ENCODE measurements at places on chromosomes 5 and 9.
A peak's percentile ranks its signal among the peaks of the same experiment; 100 is the strongest.

- DNase-seq = peak; percentile 75
Observed at GRCh38 chr5:149228618-149229297, 42.9 kb upstream of the AFAP1L1 start.

GRCh38 chr9:34948451-34948850, 9.6 kb upstream of the PHF24 start:
- no peak for DNase-seq

GRCh38 chr5:86977190-86977589, 290.5 kb upstream of the RASA1 start:
- peak; percentile 64 for DNase-seq

DNA sequence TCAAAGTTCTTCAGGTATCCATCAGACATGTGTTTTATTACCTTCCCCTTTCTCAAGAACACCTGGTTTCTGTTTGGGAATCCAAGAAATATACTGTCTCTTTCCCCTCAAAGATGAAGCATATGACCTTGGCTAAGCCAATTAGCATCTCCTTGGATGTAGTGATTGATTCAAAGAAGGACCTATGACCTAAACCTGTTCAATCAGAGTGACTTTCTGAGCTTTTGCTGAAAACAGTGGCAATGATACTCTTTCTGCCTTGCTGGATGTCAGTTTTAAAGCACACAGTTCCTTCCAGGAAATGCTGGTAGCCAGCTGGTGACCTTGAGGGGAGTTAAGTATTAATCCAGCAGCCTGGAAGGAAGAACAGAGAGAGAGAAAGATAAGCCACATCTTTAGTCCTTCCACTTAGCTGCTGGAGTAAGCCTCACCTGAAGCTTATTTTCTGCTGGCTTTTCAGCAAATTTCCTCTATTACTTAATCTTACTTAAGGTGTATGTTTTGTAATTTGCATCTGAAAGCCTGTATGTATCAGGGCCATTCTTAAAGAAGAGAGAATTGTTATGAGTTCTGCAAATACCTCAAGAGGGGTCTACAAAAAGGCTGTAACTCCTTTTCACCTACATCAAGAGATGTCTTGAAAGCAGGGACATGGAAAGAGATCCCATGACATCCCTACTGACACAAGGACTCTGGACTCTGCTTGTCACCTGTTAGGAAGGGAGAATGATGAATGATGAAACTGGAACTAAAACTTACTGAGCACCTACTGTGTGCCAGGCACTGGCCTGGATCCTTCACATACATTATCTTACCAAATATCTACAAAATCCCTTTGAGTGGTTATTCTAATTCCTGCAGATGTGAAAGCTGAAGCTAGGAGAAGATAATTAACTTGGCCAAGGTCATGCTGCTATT, 35.2 kb upstream of the PIK3R1 start:
- DNase-seq = no peak

DNA sequence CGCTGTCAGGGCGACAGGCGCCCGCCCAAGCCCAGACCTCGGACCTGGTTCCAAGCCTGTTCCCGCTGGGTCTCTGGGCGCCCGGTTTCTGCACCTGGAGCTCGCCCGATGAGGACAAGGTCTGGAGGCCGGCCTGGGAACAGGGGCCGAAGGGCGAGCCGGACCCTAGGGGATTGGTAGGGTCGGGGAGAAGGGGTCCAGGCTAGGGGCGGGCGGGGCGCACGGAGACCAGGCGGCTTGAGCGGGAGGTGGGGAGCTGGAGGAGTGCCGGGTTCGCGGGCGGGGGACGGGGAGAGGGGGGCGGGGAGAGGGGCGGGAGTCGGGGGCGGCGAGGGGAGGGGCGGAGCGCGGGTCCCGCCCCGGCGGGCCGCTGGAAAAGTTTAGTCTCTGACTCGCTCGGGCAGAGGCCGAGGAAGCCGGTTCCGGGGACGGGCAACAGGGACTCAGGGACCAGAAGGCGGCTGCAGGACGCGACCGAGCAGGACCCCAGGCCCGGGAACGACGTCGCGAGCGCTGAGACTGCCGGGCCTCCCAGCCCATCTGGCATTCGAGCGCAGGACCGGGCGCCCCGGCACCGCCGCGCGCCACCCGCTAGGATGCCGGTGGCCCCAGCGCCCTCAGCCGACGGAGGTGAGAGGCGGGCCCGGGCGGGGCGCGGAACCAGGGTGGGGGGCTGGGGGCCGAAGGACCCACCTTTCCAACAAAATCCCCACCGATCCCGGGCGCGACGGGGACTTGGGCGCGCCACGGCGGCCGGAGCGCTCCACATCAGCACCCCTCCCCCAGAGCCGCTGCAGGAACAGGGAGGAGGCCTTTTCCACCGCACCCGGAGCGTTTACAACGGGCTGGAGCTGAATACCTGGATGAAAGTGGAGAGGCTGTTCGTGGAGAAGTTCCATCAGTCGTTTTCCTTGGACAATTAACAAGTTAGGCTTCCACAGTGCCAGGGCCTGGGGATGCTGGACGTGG, at the start of gene S1PR3:
S1PR3 (plus strand) TSS at position 403 of the 969 bp plus-strand sequence. CDS start 9,733 bp downstream, outside the sequence.
- peak; percentile 24 for DNase-seq

GRCh38 chr9:6676254-6676921, 30.9 kb upstream of the GLDC start:
- DNase-seq = no peak

- DNase-seq = no peak
Observed at GRCh38 chr9:88583901-88584596, 49.1 kb downstream of the NXNL2 start.

- DNase-seq = no peak
Observed at GRCh38 chr5:9817819-9818218, 187.7 kb upstream of the TAS2R1 start.

- DNase-seq = no peak
Observed at GRCh38 chr9:113513536-113513935, 50.0 kb downstream of the RGS3 start.

- DNase-seq = no peak
Observed at GRCh38 chr9:88746029-88746742, 211.2 kb downstream of the NXNL2 start.

GRCh38 chr5:39073767-39074016, 507 bp downstream of the RICTOR start:
- DNase-seq = no peak

DNA sequence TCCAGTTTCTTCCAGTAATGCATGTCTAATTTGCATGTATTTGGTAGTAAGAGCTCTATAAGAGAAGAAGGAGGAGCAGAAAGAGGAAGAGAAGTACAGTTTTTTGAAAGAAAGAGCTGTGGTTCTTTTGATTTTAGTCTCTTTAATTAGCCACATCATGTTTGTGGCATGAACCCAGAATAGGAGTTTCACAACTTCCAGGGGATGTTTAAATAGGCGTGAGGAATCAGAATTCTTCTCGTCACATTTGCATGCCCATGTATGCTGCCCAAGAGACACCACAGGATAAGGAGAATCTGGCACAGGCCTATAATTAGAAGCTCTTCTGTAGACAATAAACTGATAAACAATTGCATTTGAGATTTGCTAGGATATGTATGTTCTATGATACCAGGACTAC, 78.7 kb downstream of the GAS1 start:
- DNase-seq = peak; percentile 74

GRCh38 chr9:133892193-133892920, 99.8 kb downstream of the VAV2 start:
- DNase-seq = no peak
